Daoy (cell line): ENCODE measurements at places on chromosomes 2 and 18. TPM values are rescaled to one million over a fixed set of nuclear protein-coding genes. Genes with fewer than 3 reads are reported as not detected.

IL36RN gene
- total RNA-seq: not detected in 2 replicates

KIF1A gene
- 15.0 and 16.2 TPM in 2 replicates for total RNA-seq

ZNF804A gene
- 0.27 and 1.5 TPM in 2 replicates for total RNA-seq

CSRNP3 gene
- total RNA-seq: 0.83 and 2.7 TPM in 2 replicates

EVX2 gene
- total RNA-seq: not detected in 2 replicates

PAX8 gene
- 0.17 and 0.57 TPM in 2 replicates for total RNA-seq

AOX1 gene
- 2.3 and 11.7 TPM in 2 replicates for total RNA-seq

CTAGE1 gene
- total RNA-seq: not detected in 2 replicates

CCDC138 gene
- 28.1 and 31.3 TPM in 2 replicates for total RNA-seq

GNLY gene
- not detected in 2 replicates for total RNA-seq

CXCR1 gene
- not detected in 2 replicates for total RNA-seq

CNTNAP5 gene
- not detected in 2 replicates for total RNA-seq

KATNAL2 gene
- total RNA-seq: 0.98 and 3.7 TPM in 2 replicates

B3GNT7 gene
- total RNA-seq: 0.63 and 1.1 TPM in 2 replicates

AQP12B gene
- not detected in 2 replicates for total RNA-seq

DYTN gene
- total RNA-seq: not detected in 2 replicates

CD28 gene
- not detected in 2 replicates for total RNA-seq

HAAO gene
- not detected in 2 replicates for total RNA-seq

CEBPZ gene
- 130 and 161 TPM in 2 replicates for total RNA-seq
